ENCODE measurements at places on chromosomes 7 and 10. TPM values are rescaled to one million over a fixed set of nuclear protein-coding genes. Genes with fewer than 3 reads are reported as not detected.

GRCh38 chr7:124085179-124085578 is 52.3 kb upstream of the TMEM229A start:
- no peak for DNase-seq

DNA sequence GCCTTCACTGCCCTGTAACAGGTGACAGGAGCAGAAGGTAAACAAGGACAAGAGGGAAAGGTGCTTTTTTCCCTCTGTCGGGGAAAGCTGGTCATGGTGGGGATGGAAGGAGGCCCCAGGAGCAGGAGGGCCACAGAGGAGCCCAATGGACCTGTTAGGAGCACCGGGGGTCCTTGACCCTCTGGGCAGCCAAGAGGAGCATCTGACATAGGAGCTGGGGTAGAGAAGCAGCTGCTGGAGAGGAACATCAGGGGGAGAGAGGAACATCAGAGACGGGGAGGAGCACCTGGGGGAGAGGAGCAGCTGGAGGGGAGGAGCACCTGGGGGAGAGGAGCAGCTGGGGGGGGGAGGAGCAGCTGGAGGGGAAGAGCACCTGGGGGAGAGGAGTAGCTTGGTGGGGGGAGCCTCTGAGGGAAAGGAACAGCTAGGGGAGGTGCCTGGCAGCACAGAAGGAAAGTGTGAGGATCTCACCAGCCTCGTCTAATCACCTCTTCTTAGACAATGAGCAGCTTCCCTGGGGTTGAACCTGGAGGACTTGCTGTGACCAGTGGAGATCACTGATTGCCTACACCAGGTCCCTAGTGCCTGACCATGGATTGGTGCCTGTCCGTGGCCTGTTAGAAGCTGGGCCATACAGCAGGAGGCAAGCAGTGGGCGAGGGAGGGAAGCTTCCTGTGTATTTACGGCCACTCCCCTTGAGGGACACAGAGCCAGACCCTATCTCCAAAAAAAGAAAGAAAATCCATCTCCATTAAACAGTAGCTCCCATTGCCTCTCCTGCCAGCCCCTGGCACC is 37.6 kb downstream of the JAKMIP3 start:
- no peak for DNase-seq

DNA sequence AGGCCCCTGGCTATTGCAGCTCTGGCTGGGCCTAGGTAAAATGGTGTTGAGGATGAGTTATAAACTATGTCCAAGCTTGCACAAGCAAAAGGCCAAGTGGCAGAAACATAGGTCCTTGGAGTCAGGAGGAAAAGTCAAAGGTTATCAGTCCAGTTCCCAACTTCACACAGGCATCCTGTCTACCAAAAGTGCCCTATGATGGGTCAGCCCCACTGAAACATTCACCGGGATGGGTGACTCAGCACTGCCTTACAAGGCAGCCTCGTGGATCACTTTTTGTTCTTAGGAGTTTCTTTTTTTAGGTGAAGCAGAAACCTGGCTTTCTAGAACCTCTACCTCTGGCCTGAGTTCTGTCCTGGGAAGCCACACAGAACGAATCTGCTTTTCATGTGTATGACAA is 158.8 kb upstream of the LYZL2 start:
- no peak for DNase-seq

TBX20 gene
- 0.11 TPM for total RNA-seq

DNA sequence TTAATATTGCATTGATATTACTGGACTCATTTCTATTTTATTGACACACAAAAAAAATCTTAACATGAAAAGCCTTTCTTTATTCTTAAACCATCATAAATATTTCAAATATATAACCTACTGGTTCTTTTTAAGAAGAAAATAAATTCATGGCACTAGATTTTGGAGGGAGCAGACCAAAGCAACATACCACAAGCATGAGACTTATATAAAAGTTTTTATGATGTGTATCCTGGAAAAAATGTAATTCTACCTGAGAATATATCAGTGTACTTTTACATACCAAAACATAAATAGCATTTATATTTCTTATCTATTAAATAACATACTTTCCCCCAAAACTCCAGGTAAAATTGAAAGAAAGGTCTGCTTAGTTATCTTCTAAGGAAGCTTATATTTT is 508.2 kb upstream of the SEMA3D start:
- DNase-seq, result no peak

DNA sequence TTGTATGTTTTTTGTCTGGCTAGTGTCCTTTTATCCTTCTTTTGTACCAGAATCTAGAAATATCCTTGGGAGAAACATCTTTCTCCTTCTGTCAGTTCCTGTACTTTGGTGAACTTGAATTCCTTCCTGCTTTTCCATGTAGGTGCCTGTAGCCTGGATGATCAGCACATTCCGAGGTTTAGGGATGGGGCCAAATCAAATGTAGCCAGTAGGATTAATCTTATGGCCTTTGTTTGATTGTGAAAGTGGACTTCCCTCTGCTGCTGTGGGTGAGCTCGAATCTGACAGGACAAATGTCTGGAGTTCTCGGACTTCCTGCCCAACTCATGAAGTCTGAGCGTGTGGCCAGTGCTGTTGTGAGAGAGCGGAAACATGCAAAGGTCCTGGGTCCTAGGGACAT is 33.2 kb upstream of the NAMPT start:
- no peak for DNase-seq

- DNase-seq, result no peak
Measured at GRCh38 chr7:85719981-85720953, 533.4 kb upstream of the SEMA3D start.

DNA sequence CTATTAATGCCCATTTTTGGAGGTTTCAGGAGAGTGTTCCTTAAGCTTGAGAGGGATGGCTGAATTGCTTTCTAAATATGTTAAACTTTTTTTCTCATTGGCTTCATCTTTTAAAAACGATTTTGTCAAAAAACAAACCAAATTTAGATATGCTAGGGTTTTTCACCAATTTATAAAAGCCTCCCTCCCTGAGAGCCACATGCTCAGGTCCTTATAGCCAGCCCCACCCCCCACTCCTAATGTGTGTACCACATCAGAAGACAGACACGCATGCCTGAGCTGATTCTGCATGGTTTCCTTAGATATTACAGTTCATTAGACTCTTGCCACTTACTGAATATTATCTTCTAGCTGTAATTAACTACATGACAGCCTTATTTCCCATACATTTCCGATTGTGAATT is 2.0 kb downstream of the CUL1 start:
- no peak for DNase-seq

WNT8B gene
- total RNA-seq, result not detected

GRCh38 chr10:24353319-24353718 is 144.4 kb downstream of the KIAA1217 start:
- DNase-seq, result no peak

DNA sequence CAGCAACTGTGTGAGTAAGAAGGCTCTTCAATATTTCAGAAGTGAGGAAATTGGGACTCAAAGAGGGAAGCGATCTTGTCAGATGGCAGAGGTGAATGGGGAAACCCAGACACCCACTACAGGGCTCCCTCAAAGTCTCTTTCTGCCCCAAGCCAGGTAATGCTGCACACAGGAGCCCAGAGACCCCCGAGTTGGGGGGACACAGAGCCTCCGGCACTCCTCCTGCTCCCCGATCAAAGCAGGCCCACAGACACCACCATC is 139.4 kb downstream of the TNS3 start:
- no peak for DNase-seq

DNA sequence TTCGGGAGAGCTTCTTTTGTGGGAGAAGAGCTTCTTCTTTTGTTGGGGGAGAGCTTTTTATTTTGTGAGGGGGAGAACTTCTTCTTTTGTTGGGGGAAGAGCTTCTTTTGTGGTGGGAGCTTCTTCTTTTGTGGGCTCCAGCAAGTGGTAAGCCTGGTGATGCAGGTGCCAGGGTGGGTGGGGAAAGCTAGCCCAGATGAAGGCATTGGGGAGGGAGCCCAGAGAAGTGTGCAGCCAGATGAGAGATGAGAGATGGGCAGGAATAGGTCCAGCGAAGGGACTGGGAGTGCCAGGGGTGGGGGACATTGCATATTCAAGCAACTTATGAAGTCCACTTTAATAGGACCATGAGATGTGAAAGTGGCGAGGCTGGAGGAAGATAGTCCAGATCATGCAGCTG is 9.7 kb downstream of the ADRA2A start:
- DNase-seq, result no peak
